CD4-positive, alpha-beta T cell treated with Interleukin-6 for 4 hours (primary cell): ENCODE measurements at places on chromosomes 3 and 15.
A peak's percentile ranks its signal among the peaks of the same experiment; 100 is the strongest.

- peak; percentile 63 for DNase-seq
Measured at GRCh38 chr3:101518421-101518871, 5.4 kb upstream of the SENP7 start.

DNA sequence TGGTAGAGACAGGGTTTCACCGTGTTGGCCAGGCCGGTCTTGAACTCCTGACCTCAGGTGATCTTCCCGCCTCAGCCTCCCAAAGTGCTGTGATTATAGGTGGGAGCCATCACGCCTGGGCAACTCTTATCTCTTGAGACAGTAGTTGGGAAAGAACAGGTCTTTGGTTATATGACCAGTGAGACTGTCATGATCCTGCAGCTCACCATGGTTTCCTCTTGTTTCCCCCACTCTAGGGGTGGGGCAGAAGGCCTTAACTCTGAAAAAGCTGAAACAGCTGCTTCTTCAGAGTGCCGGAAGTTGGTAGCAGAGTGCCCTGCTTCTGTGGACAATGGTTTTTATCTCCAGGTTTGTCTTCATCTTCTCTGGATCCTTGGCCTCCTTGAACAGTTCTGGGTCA, 4.7 kb upstream of the TYRO3 start:
- no peak for DNase-seq

DNA sequence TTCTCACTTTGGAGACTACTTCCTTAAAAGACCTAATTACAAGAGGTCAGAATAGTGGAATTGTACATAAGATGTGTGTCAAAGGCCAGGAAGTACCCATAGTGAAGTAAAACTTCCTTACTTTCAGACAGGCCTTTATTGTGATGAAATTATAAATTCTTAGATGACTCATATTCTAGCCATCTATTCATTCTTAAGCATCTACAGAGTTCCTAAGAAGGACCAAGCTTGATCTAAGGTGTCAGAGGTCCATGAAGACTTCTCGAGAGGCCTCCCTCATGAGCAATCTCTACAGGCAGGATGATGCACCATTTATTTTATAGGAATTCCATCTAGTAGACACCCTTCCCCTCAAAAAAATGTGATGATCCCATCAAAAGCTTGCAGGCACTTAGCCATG, 493.3 kb downstream of the MAGI1 start:
- DNase-seq, result no peak

GRCh38 chr3:89571298-89571697, 463.9 kb downstream of the EPHA3 start:
- no peak for DNase-seq

GRCh38 chr15:48060396-48060795, 60.4 kb upstream of the SLC24A5 start:
- no peak for DNase-seq

GRCh38 chr3:128823631-128824030, 55.8 kb upstream of the ACAD9 start:
- no peak for DNase-seq

GRCh38 chr3:61060411-61060861, 190.8 kb downstream of the FHIT start:
- no peak for DNase-seq

GRCh38 chr3:111277226-111277625, 205.6 kb downstream of the NECTIN3 start:
- peak; percentile 3 for DNase-seq

DNA sequence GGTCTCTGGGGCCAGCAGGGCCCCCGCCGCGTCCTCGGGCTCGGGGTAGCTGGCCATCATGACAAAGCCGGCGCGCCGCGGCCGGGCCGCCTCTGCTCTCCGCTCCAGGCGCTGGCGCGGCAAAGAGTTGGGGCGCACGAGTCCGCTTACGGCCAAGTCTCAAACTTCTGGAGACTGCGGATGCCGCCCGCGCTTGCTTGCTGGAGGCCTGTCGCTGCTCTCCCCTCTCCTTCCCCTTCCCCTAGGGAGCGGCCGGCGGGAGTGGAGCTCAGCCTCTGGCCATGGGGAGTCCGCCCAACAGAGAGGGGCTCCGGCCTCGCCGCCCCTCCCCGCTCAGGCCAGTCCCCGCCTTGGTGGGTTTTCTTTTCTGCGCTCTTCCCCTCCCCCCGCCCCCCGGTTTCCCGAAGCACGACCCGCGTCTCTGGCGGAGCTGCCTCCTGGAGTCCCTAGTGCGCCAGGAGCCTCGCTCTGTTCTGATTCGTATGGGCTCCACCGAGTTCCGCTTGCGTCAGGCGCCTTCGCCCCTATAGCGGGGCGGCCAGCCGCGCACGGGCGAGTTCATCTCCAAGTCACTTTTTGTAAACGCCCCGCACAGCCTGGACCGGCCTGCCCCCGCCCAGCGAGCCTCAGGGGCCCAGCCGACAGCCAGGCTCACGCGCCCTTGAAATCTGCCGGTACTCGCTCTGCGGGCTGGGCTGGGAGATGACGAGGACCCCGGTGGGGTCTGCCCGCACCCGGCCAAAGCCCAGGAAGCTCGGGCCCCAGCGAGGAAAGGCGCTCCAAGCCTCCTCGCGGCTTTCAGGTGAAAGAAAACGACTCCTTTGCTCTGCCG, at the start of the genes FOXL2 and FOXL2NB:
FOXL2 (minus strand) TSS at position 475 of the 832 bp plus-strand sequence; CDS start at position 60, 415 bp downstream.
FOXL2NB (plus strand) TSS at position 555 of the 832 bp plus-strand sequence; CDS start at position 703, 148 bp downstream.
- DNase-seq, result peak; percentile 28

GRCh38 chr3:8001712-8002111, 499.9 kb upstream of the LMCD1 start:
- DNase-seq, result no peak

GRCh38 chr3:154507727-154508126, 77.7 kb upstream of the GPR149 start:
- DNase-seq, result no peak

DNA sequence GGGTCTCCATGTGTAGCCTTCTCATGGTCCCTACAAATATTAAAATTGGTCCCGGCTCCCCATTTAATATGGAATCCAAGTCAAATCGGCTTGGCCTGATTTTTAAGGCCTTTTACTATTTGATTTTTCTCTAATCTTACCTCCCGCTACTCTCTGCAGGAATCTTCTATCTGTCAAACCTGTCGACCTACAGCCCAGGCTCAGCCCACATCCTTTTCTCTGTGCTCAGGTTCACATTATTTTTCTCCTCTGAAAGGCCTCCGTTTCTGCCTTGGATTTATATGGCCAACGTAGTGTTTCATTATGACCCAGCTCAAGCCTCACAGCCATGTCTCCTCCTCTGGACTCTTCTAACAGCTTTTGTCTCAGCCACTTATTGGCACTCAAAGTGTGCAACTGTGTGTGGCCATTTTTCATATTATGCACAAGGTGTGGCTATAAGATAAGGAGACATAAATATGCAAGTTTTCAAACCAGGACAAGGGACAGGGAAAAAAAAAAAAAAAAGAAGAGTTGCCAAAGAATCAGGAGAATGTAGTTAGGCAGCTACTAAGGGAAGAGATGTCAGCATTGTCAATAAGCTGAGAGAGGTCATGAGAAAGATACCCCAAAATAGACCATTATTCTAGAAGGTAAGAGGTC, 2.1 kb upstream of the GLCE start:
- DNase-seq, result no peak

- DNase-seq, result no peak
Measured at GRCh38 chr3:6994081-6994668, 133.3 kb downstream of the GRM7 start.
